NCI-H526 (cell line): ENCODE measurements at places on chromosomes 4 and X.

GRCh38 chr4:83961575-83961974, 425.7 kb downstream of the GPAT3 start:
- DNase-seq = no peak

DNA sequence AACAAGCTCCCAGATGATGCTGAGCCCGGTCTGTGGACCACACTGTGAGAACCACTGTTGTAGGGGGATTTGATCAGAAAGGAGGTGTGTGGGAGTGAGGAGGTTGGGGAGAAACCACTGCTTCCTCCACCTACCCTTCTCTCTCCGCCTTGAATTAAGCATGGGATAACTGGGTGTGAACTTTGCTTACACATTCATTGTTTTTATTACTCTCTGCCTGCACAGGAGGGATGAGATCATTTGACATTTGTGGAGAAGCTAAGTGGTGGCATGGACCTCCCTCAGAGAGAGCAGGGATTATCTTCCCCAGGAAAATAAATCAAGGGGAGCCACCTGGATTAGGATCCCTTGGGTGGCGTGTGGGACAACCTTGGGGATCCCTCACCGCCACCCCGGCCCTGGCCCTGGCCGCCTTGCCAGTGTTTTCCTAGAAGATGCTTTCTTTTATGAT, 212.1 kb upstream of the ATP6AP2 start:
- no peak for DNase-seq

DNA sequence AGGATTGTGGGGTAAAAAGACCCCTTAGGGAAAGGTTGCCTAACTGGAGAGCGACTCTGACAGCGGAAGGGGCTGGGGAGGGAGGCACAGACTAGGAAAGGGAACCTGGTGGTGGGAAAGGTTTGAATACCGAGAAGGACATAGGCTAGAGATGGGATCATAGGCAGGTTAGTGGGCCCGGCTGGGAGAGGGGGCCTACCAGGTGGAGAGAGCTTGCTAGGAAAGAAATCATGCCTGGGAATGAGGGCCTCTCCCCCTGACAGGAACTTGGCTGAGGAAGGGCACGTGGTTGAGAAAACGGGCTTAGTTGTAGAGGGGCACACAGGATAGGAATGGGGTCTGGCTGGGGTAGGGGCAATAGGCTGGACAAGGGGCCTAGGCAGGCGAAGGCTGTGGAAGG, 4.4 kb downstream of the OTUD6A start:
- no peak for DNase-seq

DNA sequence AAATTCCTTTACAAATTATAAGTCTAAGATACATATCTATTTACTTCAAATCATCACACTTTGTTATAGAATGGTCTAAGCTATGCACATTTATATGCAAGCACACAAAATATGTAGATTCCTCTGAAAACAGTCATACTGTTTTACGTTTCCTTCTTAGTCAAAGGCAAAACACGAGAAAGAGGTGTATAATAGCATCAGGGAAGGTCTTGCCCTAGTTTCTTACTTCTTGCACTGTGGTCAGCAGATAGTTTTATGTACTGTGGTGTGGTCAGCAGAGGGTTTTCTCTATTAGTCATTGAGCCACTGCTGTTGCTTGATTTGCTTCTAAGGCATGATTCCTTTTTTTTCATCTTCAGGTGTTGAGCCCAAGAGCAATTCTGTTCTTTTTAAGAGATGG, 117.7 kb downstream of the ADAM29 start:
- DNase-seq = no peak

DNA sequence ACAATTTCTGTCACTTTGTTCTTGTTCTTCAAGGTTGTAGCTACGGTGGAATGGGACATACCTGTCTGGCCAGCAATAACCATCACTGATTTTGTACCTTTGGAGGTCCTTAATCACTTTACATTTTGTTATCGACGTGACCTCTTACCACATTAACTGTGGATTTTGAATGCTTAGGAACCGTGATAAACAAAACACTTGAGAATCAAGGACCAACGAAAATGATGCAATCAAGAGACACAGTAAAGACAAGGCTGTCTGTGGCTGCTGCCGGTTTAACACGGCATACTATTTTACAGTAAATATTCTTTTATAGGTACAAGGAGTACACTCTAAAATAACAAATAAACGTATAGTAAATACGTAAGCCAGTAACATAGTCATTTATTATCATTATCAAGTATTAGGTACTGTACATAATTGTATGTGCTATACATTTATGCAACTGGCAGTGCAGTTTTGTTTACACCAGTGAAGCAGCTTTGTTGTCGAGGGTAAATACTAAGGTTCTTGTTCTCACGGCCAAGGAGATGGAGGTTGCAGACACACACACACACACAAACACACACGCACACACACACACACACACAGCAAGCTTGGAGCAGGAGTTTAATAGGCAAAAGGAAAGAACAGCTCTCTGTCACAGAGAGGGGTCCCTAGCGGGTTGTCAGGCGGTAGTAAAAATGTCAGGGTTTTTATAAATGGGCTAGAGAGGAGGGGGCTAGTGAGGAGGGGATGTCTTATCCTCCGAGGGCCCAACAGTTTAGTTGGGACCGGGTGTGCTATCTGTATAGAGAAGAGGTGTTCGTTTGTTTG, 194.7 kb upstream of the CXorf51B start:
- no peak for DNase-seq

- DNase-seq = no peak
Observed at GRCh38 chr4:72987741-72988729, 81.5 kb downstream of the COX18 start.

GRCh38 chrX:97479106-97479890, 595.6 kb downstream of the RPA4 start:
- DNase-seq = no peak

DNA sequence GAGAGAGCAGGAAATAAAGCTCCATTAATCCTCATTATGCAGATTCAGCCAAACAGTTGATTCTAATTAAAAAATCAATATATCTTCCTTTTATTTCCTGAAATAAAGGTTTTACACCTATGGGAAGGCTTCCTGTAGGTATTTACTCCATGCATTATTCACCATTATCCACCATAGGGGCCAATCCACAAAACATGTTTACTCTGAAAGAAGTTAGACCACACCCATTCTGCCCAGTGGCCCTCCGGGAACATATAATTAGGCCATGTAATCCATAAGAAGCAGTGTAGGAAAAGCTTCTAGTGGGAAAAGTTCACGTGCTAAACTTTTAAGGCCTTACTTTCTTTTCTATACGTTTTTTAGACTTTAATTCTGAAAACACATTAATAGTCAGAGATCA, 57.7 kb downstream of the SAT1 start:
- DNase-seq = no peak

GRCh38 chr4:11427121-11427996, 1.3 kb downstream of the HS3ST1 start:
- no peak for DNase-seq

GRCh38 chr4:12211636-12212035, 782.9 kb upstream of the HS3ST1 start:
- DNase-seq = no peak

- peak; percentile 53 for DNase-seq
Observed at GRCh38 chr4:2934077-2934812, 29.0 kb downstream of the NOP14 start.

DNA sequence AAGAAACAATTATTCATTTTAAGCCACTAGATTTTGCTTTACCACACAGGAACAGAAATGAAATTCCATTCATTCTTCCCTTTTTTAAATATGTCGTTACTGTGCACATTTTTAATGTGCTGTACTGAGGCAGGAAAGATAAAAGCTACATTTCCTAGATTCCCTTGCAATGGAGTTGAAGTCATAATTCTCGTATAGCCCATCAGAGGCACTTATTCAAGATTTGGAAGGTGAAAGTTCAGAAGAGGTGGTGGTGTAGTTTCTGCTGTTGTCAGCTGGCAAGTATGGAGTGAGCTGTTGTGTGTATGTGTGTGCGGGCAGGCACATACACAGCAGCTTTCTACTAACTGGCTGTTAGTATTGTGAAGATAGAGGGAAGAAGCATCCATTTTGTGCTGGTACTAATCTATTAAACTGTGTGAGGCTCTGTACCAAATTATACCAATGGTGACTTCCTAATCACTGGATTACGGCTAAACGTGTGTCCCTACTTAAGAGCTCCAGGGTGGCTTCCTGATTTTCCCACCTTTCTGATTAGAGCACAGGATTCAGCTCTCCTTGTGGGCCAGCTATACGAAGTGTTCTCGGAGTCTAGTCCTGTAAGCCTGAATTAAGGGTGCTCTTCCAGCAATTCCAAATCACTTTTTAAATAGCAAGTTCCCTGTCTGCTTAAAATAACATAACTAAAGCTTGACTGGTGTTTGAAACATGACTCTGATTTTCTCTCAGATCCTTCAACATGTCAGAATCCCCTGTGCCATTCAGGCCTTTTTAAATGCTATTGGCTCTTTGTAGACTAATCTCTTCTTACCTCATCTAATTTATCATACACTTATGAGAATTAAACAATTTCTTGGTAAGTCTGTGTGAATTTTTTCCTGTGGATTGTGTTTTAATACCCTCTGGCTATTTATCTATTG, 43.8 kb downstream of the PDS5A start:
- DNase-seq = no peak

DNA sequence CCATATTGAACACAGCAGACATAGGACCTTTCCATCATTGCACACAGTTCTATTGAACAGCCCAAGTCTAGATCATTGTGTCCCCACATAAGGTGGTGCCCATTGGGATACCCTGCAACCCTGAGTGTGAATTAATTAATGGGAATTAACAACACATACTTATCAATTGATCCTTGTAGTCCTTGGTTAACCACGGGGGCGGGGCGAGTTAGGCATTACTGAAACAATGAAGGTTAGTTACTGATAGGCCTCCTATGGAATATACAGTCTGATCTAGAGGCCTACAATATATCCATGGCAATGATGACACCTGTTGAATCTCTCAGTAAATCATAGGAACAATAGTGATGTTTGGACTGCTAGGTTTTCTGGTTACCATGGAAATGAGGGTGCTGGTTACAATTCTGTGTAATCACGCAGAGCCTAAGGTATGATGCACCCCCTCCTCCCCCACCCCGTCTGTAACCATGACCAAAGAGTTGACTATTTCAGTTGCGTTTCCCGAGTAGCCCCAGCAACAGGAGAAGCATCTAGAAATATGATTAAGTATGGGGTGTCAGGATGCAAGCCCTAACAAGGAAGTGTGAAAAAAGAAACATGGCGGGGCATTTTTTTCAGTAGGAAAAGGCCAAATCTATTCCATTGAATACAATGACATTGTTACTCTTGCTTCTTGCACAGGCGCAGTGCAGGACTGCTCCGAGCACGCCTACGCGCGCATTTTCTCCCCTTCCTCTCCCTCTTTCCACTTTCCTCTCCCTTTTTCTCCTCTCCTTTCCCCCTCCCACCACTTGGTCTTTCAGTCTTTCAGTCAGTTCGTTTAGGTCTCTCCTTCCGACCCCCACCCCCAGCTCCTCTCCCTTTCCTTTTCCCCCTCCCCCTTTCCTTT, 677 bp upstream of the NONO start:
- no peak for DNase-seq

DNA sequence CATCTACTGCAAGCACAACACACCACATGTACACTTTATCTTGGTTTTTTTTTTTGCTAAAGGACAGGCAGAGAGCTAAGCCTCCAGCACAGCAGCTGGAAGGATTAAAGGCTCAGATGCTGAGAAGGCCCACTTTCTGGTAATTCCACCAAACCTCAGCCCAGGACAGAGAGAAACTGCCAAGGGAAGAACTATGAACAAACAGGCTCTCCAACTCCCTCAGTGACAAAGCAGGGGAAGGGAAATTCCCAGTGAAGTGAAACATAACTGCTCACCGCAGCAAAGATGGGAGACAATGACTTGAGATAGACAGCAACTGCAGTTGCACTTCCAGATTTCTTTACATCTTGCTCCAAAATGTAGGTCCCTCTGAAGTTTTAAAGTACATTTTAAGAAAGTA, 4.8 kb downstream of the PROM1 start:
- DNase-seq = no peak

DNA sequence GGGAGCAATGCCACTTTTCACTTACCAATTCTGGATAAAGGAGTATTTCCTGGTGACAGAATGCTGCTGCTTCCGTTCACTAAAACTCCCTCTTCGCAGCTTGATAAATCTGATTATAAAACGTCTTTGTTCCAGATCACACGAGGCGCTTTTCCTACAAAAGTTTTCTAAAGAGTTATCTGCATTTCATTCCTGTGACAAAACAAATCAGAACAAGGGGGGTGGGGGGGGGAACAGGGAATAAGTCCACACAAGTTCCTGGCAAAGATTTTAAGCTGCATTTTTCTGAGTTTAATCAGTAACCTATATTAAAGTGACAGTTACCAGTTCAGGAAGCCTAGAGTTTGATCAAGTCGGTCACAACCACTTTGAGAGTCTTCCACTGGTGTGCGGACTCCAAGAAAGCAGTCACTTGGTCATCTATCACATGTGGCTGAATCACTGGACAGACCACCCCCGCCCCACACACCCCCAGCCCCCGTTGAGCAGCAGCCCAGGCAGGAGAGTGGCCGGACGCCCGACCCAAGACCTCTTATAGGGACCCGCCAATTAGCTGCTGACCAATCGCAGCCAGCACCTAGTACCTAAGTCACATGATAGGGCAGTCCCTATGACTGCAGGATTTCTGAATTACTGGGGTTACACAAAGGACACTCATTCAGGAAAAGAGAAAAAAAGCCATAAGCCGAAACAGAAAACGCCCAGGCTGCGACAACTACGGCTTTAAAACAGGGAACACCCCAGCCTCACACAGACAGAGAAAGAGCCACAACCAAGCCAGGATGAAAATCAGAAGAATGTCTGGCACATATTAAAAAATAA, 569.3 kb upstream of the DIPK2B start:
- no peak for DNase-seq

GRCh38 chr4:98481167-98481566, 177.2 kb downstream of the TSPAN5 start:
- DNase-seq = no peak

GRCh38 chr4:40221744-40222143, 24.9 kb downstream of the RHOH start:
- DNase-seq = no peak

- DNase-seq = peak; percentile 4
Observed at GRCh38 chr4:119872371-119873016, 194.2 kb downstream of the MAD2L1 start.

- DNase-seq = no peak
Observed at GRCh38 chrX:78658414-78658813, 714 bp downstream of the RTL3 start.

DNA sequence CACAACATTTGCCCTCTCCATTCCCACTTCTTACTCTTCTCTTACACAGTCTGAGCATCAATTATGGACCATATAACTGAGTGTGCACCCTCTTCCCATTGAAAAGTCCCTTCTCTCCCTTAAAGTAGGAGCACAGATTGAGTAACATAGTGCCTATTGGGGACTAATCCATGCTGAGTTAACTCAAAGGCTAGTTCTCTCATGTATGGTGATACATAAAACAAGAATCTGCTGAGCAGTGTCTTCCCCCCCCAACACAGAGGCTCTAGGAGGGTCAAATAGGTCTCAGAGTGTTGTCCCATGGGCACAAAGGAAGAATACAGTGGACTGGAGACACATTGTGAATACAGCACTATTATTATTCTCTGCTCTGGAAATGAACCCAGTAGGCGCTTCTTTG, 274.6 kb upstream of the BOD1L1 start:
- DNase-seq = no peak

GRCh38 chr4:15586066-15586465, 69.1 kb downstream of the FBXL5 start:
- DNase-seq = no peak
